ENCODE measurements at places on chromosomes 5 and 9.

DNA sequence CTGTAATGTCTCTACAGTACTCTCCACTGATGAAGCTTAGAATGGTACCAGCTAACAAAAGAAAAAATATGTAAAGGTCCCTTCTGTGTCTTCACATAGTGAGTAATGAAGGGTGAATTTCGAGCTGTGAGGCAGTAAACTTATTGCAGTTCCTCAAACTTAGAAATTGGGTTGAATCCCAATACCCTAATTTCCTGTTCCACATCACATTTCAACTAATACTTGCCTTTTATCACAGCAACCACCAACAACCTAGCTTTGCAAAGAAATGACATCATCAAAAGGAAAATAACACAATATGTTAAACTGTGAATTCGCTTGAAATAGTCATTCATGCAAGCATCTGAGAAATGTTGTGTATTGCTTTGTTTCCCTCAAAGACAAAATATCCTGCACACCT lies 9.4 kb upstream of the TNFAIP8 start:
- no peak for DNase-seq

GRCh38 chr9:27154908-27155307 lies 45.9 kb downstream of the TEK start:
- peak; percentile 85 for DNase-seq

DNA sequence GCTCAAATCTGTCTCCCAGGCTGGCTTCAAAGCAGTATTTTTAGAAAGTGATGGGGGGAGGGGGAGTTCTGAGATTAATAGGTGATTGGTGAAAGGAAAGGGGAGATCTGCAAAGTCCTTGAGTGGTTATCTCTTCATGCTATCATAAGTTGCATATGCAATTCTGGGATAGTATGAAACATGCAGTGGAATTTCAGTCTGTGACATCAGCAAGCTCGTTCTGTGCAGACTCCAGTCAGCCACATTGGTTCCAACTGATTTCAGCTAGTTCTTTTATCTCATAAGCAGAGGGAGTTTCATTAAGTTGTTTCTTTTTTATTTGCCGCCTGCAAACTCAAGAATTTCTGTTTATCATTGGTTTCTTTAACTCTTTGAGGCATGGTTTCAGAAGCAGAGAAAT lies 180.5 kb upstream of the SH3GL2 start:
- DNase-seq = no peak

GRCh38 chr9:123422635-123423310 lies 66.8 kb downstream of the CRB2 start:
- DNase-seq = no peak

DNA sequence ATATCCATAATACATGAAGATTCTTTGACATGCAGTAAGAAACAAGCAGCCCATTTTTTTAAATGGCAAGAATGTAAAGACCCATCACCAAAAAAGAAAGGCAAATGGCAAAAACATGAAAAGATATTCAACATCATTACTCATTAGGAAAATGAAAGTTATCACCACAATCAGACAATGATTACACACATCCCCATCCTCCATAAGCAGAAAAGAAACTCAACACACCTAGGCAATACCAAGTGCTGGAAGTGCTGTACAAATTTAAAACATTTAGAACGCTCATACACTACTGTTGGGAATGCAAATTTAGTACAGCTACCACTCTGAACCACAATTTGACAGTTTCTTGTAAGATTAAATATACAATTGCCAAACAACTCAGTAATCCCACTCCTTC lies 466.7 kb downstream of the ACTL7B start:
- DNase-seq = no peak

GRCh38 chr9:93612796-93613154 lies 36.4 kb downstream of the PHF2 start:
- peak; percentile 67 for DNase-seq

DNA sequence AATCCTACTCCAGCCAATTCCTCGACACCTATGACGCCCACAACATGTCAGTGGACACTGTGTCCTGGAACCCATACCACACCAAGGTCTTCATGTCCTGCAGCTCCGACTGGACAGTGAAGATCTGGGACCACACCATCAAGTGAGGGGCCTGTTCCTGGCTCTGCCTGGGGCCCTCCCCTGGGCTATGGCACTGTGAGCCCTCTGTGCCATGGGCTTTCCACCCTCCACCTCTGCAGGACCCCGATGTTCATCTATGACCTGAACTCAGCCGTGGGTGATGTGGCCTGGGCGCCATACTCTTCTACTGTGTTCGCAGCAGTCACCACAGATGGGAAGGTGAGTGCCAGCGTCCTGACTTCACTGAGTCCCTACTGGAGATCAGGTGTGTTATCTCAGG lies 8.4 kb downstream of the ENHO start:
- no peak for DNase-seq

- no peak for DNase-seq
Observed at GRCh38 chr5:144122641-144123040, 47.8 kb downstream of the YIPF5 start.

GRCh38 chr9:14652729-14653377 lies 40.4 kb downstream of the ZDHHC21 start:
- peak; percentile 3 for DNase-seq

GRCh38 chr9:126945682-126946081 lies 31.1 kb downstream of the RALGPS1 start:
- no peak for DNase-seq

GRCh38 chr9:86445671-86446070 lies 91.5 kb upstream of the TUT7 start:
- DNase-seq = peak; percentile 69

DNA sequence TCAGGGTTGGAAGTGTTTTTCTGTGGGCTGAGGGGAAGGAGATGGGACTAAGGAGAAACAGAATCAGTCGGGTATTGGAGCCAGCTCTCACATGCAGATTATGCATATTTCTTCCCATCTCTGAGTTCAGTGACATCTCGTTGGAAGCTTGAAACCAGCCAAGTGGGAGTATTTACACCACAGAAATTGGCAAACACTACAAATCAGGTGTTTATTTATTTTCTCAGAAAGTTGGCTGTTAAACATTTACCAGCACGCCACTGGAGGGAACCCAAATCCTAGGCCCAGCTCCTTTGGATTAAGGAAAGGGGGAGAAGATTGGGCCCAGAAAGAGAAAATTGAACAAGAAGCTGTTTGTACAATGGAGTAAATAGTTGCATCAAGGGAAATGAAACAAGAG lies 72.1 kb upstream of the PITX1 start:
- no peak for DNase-seq

DNA sequence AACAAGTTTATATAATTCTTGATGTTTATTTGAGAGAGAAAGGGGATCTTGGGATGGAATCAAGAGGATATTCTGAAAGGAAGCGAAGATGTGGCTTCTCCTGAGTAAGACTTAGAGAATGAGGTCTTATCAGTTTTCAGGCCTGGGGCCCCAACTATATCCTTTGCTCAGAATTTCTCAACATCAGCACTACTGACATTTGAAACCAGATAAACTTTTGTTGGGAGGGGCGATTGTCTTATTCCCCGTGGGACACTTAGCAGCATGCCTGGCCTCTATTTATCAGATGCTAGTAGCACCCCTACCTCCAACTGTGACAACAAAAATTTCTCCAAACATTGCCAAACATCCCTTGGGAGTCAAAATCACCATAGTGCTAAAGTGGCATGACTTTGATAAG lies 567.7 kb downstream of the MAT2B start:
- no peak for DNase-seq

- DNase-seq = no peak
Observed at GRCh38 chr5:131068893-131069643, 96.0 kb downstream of the HINT1 start.

DNA sequence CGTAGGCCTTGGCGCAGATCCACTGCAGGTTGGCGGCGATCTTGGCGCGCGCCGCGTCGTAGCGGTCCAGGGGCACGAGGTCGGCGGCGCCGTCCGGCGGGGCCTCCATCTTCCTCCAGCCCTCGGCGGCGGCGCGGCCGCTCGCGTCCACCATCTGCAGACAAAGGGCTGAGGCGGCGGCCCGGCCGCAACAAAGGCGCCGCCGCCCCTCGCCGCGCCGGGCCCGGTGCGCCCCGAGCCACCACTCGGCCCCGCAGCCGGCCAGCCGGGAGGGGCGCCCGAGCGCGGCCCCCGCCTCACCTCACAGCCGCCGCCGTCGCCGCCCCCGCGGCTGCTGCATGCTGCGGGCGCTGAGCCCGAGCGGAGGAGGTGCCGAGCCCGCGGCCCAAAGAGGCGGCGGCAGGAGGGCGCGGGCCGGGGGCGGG lies 328 bp downstream of the CAMSAP1 start:
- no peak for DNase-seq

DNA sequence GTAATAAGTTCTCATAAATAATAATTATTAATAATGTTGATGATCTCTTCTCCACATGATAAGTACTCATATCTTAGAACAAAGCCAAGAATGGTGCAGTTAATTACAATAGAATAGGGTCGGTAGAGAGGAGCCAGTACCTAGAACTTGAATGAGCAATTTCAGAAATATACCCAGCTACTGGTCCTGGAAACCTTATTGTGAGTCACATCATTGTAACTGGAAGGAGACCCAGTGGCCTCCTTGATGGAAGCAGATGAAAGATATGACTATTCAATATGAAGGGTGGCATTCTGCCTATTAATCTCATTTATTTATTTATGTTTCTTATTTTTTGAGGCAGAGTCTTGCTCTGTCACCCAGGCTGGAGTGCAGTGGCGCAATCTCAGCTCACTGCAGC lies 37.7 kb upstream of the SHOC1 start:
- no peak for DNase-seq

DNA sequence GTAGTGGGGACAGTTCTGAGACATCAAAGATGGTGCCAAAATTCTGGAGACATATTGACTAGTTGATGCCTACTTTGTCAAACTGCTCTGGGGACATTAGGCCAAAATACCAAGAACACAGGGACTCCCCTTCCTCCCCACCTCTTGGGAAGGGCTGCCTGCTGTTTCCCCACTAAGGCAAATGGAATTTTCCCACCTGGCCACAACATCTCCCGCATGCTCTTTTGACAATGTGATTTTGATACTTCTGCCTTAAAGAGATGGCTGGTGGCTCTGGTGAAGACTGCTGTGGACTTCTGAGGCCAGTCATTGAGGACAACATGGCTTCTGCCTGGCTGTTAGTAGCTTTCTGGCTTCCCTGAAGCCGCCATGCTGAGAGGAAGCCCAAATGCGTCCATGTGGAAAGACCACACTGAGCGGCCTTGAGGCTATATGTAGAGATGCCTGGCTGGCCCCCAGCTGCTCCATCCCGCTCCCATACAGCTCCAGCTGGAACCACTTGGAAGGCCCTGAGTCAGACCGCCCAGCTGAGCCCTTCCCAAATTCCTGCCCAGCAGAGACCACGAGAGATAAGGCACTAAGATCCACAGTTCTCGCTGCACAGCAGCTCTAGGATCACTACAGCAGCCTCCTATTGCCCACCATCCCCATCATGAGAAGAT lies 226.7 kb downstream of the SYK start:
- DNase-seq = no peak

- peak; percentile 42 for DNase-seq
Observed at GRCh38 chr5:159449925-159450324, 119.6 kb upstream of the IL12B start.

GRCh38 chr9:88980740-88981203 lies 10.5 kb upstream of the S1PR3 start:
- DNase-seq = no peak
